Glomerular endothelial cell (primary cell): ENCODE measurements at places on chromosomes 4 and X. TPM values are rescaled to one million over a fixed set of nuclear protein-coding genes. Genes with fewer than 3 reads are reported as not detected.

SCRG1 gene
- total RNA-seq: not detected in 2 replicates

CSAG1 gene
- not detected in 2 replicates for total RNA-seq

TXK gene
- total RNA-seq: 0.18 and 0.87 TPM in 2 replicates

RPS6KA6 gene
- 0.29 and 0.34 TPM in 2 replicates for total RNA-seq

FAM184B gene
- total RNA-seq: not detected in 2 replicates

MAGEA8 gene
- not detected in 2 replicates for total RNA-seq

TCP11X2 gene
- not detected in 2 replicates for total RNA-seq

SHROOM2 gene
- 41.9 and 46.0 TPM in 2 replicates for total RNA-seq

DOK7 gene
- not detected in 2 replicates for total RNA-seq

FAM47E gene
- total RNA-seq: 0.44 TPM in 1 of 2 replicates, not detected in the other

SPANXA1 gene
- not detected in 2 replicates for total RNA-seq

PF4V1 gene
- total RNA-seq: not detected in 2 replicates

MAGEA10 gene
- total RNA-seq: not detected in 2 replicates

CT45A1 gene
- total RNA-seq: not detected in 2 replicates

RBM41 gene
- total RNA-seq: 5.4 and 10.4 TPM in 2 replicates

USP17L19 gene
- not detected in 2 replicates for total RNA-seq

RXFP1 gene
- not detected in 2 replicates for total RNA-seq

SLC9B1 gene
- total RNA-seq: 0.24 and 0.41 TPM in 2 replicates

CAPN6 gene
- total RNA-seq: not detected in 2 replicates

PAPSS1 gene
- total RNA-seq: 36.1 and 46.3 TPM in 2 replicates

PABPC1L2B gene
- total RNA-seq: not detected in 2 replicates

BLOC1S4 gene
- 20.7 and 21.0 TPM in 2 replicates for total RNA-seq

SYTL4 gene
- 10.5 and 24.0 TPM in 2 replicates for total RNA-seq

DUX4 gene
- not detected in 2 replicates for total RNA-seq

PPP4R3C gene
- total RNA-seq: not detected in 2 replicates

BEX1 gene
- 0.68 and 1.6 TPM in 2 replicates for total RNA-seq

AMOT gene
- total RNA-seq: 2.5 and 3.3 TPM in 2 replicates

SERPINA7 gene
- not detected in 2 replicates for total RNA-seq

CYP2U1 gene
- total RNA-seq: 5.4 and 5.5 TPM in 2 replicates

FAM9C gene
- not detected in 2 replicates for total RNA-seq

MAGEB2 gene
- total RNA-seq: not detected in 2 replicates

ADH6 gene
- total RNA-seq: not detected in 2 replicates

SLITRK4 gene
- total RNA-seq: 3.4 and 4.3 TPM in 2 replicates

TEX13A gene
- total RNA-seq: not detected in 2 replicates

PDCL2 gene
- total RNA-seq: not detected in 2 replicates

CDX4 gene
- not detected in 2 replicates for total RNA-seq
